ENCODE measurements at places on chromosomes 16 and 17.

GRCh38 chr17:15649861-15650421 lies 30.4 kb upstream of the FBXW10B start:
- DNase-seq = no peak

DNA sequence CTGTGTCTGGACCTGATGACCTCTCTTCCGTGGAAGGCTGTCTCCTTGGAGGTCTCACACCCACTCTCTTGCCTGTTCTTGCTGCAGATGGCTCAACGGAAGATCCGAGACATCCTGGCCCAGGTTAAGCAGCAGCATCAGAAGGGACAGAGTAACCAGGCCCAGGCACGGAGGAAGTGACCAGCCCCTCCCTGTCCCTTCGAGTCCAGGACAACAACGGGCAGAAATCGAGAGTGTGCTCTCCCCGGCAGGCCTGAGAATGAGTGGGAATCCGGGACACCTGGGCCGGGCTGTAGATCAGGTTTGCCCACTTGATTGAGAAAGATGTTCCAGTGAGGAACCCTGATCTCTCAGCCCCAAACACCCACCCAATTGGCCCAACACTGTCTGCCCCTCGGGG lies 52.1 kb downstream of the IGF2BP1 start:
- no peak for DNase-seq

DNA sequence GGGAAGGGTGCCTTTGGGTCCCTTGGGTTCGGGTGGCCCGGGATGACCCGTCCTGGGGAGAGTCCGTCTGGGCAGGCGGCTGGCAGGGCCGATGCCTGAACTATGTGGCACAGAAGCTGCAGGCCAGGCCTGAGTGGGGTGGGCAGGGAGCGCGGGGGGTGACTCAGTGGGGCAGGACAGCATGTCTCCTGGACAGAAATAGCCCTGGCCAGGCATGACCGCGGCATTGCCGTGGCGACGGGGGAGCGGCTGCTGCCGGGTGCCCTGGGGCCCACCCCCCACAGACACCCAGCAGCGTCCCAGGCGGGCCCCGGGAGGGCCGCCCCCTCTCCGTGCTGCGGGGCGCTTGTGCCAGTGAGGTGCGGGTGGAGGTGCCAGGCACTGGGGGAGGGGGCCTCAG lies 1.8 kb upstream of the C1QTNF8 start:
- no peak for DNase-seq

- DNase-seq = no peak
Observed at GRCh38 chr17:70577456-70577855, 408.1 kb downstream of the KCNJ2 start.

DNA sequence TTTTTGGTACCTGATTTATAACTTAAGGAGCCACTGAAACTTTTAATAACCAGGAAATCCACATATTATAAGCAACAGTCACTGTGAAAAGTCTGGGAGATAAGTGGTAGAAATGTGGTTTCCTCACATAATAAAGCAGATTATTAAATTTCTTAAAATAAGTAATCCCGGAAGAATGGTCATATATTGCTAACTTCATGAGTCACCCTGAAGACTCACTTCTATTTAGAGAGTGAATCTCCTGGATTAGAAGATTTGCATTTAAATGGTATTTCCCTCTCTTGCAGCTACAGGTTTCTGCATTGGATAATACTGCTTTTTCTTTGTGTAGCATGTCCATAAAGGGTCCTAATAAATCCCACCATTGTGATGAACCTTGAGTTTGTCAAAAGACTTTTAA lies 1286.8 kb upstream of the CDH8 start:
- no peak for DNase-seq

DNA sequence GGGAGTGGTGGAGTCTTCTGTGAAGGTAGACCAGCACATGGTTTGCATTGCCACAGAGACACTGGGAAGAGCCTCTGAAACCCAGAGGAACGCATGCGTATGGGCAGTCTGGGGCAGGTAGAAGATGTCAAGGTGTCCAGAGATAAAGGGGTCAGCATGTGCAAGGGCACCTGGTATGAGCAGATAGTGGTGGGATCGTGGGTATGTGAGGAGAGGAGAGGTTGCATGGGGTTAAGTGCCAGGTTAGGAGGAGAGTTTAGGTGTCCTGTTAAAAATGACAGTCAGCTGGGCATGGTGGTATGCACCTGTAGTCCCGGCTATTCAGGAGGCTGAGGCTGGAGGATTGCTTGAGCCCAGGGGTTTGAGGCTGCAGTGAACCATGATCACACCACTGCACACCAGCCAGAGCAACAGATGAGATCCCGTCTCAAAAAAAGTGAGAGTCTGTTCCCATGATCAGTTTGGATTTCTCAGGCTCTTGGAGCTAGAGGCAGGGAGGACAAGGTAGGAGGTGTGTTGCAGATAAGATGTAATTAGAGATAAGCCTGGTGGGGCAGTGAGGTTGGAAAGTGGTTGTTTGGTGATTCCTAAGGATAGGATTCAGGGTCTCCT lies 3.0 kb downstream of the PYCARD start:
- DNase-seq = no peak

DNA sequence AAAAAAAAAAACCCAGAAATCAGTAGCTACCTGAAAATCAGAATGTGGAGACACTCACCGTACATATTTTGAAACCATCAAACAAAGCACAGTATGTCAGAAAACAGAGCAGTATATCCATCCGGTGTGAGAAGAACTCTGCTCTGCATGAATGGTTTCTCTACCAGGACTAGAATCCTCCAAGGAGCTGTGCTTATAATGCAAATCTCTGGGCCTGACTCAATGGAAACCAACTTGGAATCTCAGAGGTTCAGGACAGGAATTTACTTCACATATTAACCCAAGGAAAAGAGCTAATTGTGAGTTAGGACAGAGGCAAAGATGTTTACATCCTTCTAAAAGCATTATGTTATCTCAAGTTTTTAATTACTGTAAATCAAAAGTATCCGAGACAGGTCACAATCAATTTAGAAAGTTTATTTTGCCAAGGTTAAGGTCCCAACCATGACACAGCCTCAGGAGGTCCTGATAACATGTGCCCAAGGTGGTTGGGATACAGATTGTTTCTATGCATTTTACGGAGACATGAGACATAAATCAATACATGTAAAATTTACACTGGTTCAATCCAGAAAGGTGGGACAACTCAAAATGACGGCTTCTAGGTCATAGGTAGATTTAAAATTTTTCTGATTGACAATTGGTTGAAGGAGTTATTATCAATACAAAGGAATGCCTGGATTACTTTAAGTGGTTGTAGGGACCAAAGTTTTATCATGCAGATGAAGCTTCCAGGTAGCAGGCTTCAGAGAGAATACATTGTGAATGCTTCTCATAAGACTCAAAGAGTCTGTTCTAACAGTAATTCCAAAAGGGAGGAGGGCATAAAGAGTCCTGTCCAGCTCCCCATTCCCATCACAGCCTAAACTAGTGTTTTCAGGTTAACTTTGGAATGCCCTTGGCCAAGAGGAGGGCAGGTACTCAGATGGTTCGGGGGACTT lies 164.1 kb downstream of the CDH8 start:
- DNase-seq = no peak

DNA sequence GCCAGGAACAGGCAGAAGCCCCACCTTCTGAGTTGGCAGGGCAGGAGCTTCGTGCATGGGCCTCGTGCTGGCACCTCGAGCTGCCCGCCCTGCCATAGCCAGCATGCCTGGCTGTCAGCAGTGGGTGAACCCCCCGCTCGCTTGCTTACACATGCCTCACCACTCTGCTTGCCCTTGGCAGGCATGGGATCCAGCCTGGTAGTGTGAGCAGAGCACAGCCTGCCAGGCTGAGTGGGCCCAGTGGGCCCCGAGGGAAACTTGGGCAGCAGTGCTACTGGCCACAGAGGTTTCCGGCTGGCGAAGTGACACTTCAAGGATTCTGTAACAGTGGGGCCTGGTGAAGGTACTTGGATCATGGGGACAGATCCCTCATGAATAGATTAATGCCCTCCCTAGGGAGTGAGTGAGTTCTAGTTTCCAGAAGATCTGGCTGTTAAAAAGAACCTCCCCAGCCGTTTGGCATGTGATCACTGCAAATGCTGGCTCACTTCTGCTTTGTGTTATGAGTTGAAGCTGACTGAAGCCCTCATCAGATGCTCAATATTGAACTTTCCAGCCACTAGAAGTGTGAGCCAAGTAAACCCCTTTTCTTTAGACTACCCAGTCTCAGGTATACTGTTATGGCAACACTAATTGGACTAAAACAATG lies 114.7 kb downstream of the BCAS3 start:
- DNase-seq = no peak

DNA sequence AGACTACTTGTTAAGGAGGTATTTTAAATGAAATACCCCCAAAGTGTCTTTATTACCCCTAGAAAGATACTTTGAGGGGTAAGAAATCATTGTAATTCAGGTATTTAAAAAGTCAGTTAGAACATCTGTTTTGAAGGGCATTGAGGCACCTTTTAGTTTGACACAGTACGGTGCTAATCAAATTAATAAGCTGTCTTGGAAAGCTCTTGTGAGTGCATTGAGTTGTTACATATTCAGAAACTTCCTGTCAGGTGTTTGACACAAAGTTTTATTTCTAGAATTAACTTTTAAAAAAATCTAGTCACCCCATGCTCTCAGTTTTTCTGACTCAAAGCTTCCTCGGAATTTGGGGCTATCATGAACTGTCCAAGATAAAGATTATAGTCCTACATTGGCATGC lies 4.6 kb downstream of the RBBP6 start:
- DNase-seq = no peak

DNA sequence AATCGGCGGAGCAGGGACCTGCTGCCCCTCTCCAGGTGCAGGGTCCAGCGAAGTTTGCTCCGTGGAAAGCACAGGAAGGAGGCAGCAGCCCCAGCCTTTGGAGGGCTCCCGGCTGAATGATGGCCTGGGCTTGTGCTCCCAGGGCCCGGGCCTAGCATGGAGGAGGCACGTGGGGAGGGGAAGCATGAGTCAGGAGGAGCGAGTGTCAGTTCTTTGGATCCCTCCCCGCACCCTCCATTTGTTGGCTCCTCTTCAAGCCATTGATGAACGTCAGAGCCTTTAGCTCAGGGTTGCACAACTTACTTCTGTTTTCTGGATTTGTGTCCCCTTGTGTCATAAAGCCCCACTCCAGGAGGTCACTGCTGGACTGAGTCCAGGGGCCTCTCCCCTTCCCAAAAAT lies 25.8 kb downstream of the TTYH2 start:
- DNase-seq = no peak

DNA sequence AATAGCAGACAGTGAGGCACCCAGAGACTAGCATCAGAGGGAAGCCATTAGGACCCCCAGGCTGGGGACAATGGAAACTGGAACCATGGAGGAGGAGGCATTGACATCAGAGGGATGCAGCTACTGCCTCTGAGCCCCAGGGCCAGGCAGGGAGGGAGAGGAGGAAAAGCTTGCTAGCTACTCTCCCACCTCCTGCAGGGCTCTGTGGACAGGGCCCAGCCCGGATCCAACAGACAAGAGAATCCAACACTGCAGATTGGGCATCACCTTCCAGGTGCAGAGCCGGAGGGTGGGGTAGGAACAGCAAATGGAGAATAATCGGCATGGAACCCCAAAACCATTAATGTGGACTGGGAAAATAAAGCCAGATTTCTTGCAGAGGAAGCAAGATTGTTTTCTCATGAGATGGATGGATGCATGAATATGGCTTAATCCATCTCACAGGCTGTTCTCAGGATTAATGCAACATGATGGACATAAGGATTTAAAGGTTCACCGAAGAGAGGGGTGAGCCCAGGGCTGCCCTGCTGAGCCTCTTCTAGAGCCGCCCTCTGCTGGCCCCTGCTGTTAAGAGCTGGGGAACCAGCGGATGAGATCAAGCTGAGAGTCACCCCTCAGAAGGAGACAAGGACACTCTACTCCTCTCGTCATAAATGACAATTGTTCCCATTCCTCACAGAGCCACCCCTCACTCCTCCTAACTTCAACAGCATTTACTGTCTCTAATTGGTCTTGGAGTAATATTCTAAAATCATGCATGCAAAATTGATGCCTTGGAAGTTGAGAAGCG lies 48.8 kb downstream of the DNAH3 start:
- no peak for DNase-seq

GRCh38 chr17:80009391-80010282 lies 26.0 kb downstream of the TBC1D16 start:
- DNase-seq = no peak

DNA sequence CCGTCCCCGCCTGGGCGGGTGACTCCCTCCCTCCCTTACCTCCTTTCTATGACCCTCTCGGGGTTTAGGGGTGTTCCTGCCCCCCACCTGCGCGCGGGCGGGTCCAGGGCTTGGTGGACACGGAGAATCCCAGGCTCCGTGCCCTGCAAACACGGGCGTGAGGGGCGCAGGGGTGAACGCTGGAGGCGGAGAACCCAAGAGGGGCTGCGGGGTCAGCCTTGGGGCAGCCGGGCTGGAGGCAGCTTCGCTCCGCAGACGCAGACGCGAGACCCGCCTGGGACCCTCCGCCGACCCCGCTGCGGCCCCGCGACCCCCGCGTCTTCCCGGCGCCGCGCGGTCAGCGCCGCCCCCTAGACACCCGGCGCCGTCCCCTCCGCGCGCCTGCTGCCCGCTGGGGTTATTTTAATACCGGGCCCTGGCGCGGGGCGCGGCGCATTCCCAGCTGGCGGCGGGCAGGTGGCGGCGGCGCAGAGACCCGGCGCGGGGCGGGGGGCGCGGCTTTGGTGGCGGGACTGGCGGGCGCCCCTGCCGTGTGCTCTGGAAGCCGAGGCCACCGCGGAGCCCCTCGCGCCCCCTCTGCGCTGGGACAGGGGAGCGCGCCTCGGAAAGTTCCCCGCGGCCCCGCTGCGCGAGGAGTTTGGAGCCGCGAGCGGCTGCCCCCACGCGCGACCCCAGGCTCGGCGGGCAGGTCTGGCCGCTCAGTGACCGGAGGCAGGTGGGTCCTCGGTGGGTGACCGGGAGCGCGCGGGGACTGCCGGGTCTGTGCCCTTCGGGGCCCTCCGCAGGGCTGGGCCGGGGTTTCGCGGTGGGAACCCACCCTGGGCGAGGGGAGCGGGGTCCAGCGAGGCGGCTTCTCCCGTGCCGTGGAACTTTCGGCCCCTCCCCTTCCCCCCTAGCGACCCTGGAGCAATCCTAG lies at the start of gene UTS2R:
Gene UTS2R, plus strand, starts transcription at position 433 of the 916 bp plus-strand sequence. CDS start 2,560 bp downstream, outside the sequence.
- DNase-seq = no peak

- DNase-seq = no peak
Observed at GRCh38 chr16:19745286-19746010, 27.4 kb downstream of the IQCK start.

DNA sequence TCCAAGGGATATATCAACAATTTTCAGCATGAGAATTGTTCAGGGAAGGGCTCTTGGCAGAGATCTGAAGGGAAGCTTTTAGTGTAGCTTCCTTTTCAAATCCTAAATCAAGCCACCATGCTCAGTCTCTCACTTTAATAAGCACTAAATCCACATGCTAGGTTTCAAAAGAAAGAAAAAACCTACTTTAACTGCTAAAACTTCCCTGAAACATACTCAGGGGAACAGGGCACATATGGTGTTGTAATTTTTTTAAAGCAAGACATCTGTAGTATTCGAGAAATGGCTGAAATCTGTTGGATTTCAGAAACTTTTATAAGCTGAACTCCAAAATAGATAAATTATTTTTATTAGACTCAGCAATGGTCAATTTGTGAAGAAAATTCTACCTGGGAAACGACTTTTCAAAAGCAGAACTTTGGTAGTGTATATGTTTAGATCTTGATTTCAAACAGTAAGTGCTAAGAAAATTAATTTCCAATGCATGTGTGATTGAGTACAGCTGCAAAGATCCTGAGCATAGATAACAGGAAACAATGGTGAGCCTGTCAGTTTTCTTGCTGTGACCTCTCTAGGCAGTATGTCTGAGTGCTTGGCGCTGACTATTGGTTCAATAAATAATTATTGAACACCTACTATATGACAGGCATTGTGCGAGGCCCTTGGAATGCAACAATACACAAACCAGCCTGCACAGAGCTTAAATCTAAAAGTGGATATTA lies 804.5 kb upstream of the SOX9 start:
- DNase-seq = no peak

- no peak for DNase-seq
Observed at GRCh38 chr17:77432742-77433141, 292.0 kb downstream of the SEC14L1 start.
